ENCODE measurements at places on chromosomes 5 and 9. TPM values are rescaled to one million over a fixed set of nuclear protein-coding genes. Genes with fewer than 3 reads are reported as not detected.
A peak's percentile ranks its signal among the peaks of the same experiment; 100 is the strongest.

DNA sequence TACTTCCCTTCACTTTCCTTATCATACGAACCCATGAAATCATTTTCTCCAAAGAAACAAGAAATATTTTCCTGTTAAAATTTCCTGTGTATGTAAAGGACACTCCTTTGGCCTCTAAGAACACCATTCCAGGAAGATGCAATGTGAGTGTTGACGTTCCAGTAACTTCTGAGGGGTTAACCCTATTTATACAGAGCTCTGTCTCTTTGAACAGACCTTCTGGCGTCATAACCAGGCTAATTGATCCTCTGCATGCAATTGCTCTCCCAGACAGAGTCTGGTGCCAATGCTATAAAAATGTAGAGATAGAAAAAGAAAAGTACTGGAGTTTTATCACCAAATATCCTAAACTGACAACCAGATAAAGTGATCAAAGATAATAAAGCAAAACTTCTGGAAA is 218.5 kb downstream of the TLE1 start:
- H3K27me3 ChIP-seq: no peaks in the 10 kb centered on the region
- H3K4me1 ChIP-seq: peaks cover 2% of the 10 kb centered on the region
- no peak for DNase-seq
- no peaks in the 10 kb centered on the region for H3K36me3 ChIP-seq

DNA sequence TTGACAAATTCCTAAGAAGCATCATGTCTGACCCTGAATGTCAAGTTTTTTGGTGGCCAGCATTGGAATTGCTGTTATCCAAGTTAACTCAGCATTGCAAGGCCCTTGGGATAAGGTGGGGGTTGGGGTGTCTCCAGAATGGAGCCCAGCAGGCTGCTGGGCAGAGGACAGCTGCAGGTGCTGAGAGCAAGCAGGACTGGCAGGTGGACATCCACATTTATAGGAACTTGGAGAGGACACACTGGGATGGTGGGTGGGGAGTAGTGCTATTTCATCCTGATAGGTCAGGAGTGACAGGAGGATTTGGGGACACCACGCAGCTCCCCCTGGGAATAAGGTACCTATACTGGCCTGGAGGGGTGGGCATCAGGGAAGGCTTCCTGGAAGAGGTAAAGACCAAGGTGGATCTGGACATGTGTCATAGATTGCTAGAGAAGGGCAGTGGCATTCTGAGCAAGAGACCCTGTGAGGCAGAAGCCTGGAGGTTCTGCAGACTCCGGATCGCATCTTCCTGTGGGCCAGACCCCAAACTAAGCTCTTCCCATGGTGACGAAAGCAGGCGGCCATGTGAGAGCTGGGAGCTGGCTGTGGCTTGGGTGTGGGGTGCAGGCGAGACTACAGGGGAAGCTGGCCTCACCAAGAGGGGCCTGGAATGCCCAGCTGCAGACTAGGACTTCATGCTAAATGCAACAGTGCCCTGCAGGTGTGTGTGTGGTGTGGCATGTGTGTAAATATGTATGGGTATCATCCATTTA is 148.1 kb downstream of the RGS3 start:
- H3K27ac ChIP-seq: peak overlapping the region; percentile 91
- no peak for DNase-seq
- H3K4me3 ChIP-seq: no peak overlapping the region
- peaks cover 76% of the 10 kb centered on the region for H3K4me1 ChIP-seq

GRCh38 chr5:163303718-163304117 is 133.7 kb upstream of the CCNG1 start:
- H3K27ac ChIP-seq: no peak overlapping the region
- peaks cover 2% of the 10 kb centered on the region for H3K27me3 ChIP-seq
- H3K4me1 ChIP-seq: no peaks in the 10 kb centered on the region
- H3K4me3 ChIP-seq: no peak overlapping the region
- H3K36me3 ChIP-seq: no peaks in the 10 kb centered on the region

DNA sequence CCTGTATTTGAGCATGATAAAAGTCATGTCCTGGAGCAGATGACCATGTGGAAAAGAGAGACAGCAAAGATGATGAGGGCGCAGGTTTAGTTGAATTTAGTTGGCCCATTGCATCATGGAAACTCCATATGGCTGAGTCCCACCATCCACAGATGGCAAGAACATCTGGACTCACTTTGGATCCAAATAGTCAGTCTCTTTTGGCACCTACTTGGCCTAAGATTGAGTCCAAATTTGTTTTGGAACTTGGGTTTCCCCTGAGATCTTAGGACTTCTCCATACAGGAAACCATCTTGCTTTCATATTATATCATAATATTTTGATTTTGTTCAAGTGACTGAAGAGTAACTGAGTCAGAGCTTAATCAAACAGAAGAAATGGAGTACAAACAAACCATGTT is 217.5 kb downstream of the DRD1 start:
- H3K4me1 ChIP-seq: no peaks in the 10 kb centered on the region
- no peak overlapping the region for H3K27ac ChIP-seq
- DNase-seq: no peak
- no peaks in the 10 kb centered on the region for H3K36me3 ChIP-seq

DNA sequence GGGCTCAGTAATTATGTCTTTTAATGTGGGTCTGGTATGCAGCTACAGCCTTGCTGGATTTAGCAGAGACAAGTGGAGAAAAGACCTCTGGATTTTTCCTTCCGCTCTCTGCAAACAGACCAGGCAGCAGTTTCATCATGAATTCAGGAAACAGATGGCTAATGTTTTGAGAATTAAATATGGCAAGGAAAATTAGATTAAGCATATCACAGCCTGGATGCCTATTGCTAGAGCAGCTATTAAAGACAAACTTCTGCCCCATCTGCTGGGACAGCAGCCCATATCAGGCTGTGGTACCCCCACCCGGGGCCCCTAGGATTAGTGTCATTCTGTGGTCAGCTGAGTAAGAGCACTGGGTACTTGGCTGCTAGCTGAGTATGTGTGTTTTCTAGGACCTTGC is 6.2 kb downstream of the SKP2 start:
- H3K27ac ChIP-seq: no peak overlapping the region
- H3K36me3 ChIP-seq: peaks cover 59% of the 10 kb centered on the region
- no peak for DNase-seq

GRCh38 chr5:98750693-98751092 is 22.8 kb upstream of the RGMB start:
- DNase-seq: no peak
- no peaks in the 10 kb centered on the region for H3K36me3 ChIP-seq
- H3K27me3 ChIP-seq: no peaks in the 10 kb centered on the region
- no peaks in the 10 kb centered on the region for H3K4me1 ChIP-seq
- no peak overlapping the region for H3K4me3 ChIP-seq

DNA sequence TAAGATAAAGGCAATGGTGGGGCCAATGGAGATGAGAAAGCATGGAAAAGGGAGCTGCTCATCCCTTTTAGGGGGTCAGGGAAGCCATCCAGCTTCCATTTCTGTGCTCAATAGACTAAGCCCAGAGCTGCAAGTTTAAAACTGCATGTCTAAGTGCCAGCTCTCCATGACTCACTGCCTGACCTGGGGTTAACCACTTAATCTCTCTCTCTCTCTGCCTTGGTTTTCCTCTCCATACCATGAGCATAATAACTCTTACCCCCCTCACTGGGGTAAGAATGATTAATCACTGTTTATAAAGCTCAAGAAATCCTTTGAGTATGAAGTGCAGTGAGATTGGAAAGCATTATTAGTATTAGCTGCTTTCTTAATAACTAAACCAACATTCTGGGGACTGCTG is 1382.4 kb upstream of the WWC1 start:
- H3K27me3 ChIP-seq: peaks cover 10% of the 10 kb centered on the region
- no peak overlapping the region for H3K27ac ChIP-seq
- H3K36me3 ChIP-seq: no peaks in the 10 kb centered on the region
- no peak for DNase-seq
- no peak overlapping the region for H3K4me3 ChIP-seq
- H3K4me1 ChIP-seq: no peaks in the 10 kb centered on the region

DNA sequence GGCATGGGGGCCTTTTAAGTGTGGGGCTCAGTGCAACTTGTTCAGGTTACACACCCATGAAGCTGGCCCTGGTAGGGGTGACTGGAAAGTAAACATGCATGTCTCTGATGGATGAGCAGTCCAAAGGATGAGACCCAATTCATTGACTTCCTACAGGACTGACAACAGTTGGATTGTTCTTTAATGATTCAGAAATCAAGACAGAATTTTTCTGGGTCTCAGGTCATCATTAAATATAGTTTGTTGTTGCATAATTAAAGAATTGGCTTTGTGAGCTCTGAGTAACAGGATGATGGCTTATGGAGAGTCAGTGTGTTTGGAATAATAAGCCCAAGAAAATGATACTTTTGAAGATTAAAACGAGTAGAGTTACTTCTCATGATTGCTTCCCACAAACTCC is 604.2 kb upstream of the CLINT1 start:
- DNase-seq: no peak
- H3K4me1 ChIP-seq: peaks cover 23% of the 10 kb centered on the region
- H3K36me3 ChIP-seq: no peaks in the 10 kb centered on the region
- H3K4me3 ChIP-seq: no peak overlapping the region

- H3K4me1 ChIP-seq: peaks cover 65% of the 10 kb centered on the region
- no peak overlapping the region for H3K4me3 ChIP-seq
- no peaks in the 10 kb centered on the region for H3K36me3 ChIP-seq
- DNase-seq: no peak
- no peak overlapping the region for H3K27ac ChIP-seq
Measured at GRCh38 chr5:78499485-78499884, 139.1 kb downstream of the SCAMP1 start.

- peaks cover 38% of the 10 kb centered on the region for H3K4me1 ChIP-seq
- no peaks in the 10 kb centered on the region for H3K27me3 ChIP-seq
- H3K27ac ChIP-seq: no peak overlapping the region
- no peak overlapping the region for H3K4me3 ChIP-seq
- H3K36me3 ChIP-seq: no peaks in the 10 kb centered on the region
Measured at GRCh38 chr9:37906312-37907239, 2.6 kb upstream of the SLC25A51 start.

DNA sequence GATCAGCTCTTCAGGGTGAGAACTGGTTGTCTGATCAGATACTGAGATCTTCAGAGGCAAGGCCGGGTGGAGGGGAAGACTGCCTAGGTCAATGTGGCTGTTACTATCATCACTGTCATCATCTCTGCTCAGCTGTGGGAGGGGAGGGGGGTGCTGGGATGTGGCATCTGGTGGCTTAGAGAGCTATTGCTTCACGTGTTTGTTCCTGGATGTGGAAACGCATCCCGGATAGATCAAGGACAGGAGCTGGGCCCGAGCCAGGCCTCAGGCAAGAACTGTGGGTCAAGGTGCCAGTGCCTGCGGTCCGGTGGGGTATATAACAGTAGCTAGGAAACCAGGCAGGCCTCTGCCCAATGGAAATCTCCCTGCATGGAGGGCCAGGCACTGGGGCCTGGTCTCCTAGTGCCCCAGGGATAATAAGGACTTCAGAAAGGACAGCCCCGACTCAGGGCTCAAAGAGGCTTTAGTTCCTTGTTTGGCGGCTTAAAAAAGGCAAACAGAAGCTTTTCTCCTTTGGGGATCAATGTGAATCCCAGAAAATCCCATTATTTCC is 30.3 kb upstream of the TIFAB start:
- H3K4me1 ChIP-seq: no peaks in the 10 kb centered on the region
- H3K4me3 ChIP-seq: no peak overlapping the region
- H3K27me3 ChIP-seq: peaks cover 89% of the 10 kb centered on the region
- no peak for DNase-seq

DNA sequence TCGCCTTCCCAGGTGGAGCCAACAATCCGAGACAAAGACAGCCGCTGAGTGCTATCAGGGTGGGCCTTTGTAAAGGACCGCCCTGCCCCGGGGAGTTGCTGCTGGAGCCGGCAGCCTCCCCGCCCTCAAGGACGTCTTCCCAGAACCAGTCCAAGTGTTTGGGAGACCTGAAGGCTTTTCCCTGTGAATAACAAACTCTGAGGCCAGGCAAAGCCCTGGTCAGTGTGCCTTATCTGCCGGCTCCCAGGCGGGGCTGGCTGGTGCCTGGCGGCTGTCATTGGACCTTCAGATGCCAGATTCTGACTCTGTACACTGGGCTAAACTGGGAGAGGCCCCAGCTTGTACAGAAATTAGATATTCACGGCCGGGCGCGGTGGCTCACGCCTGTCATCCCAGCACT is 2.1 kb downstream of the SLC9A3 start:
- no peak overlapping the region for H3K4me3 ChIP-seq
- no peak overlapping the region for H3K27ac ChIP-seq
- peaks cover 15% of the 10 kb centered on the region for H3K4me1 ChIP-seq
- no peaks in the 10 kb centered on the region for H3K36me3 ChIP-seq
- no peak for DNase-seq

NR2F1 gene
- total RNA-seq: 0.47 TPM

ITK gene
- 0.36 TPM for total RNA-seq

DRD1 gene
- not detected for total RNA-seq

SPACA9 gene
- total RNA-seq: 5.7 TPM

UGT3A2 gene
- not detected for total RNA-seq

Measured in left ventricle myocardium inferior (tissue), 1 donor.